T1000 (cell line): ENCODE measurements at places on chromosomes 6 and 20.
A peak's percentile ranks its signal among the peaks of the same experiment; 100 is the strongest.

GRCh38 chr6:39568896-39569295 is 156.3 kb downstream of the KIF6 start:
- peak; percentile 13 for DNase-seq

GRCh38 chr6:23316131-23316530 is 746.8 kb downstream of the HDGFL1 start:
- no peak for DNase-seq

- DNase-seq, result no peak
Observed at GRCh38 chr20:34916774-34917354, 38.7 kb downstream of the GSS start.

DNA sequence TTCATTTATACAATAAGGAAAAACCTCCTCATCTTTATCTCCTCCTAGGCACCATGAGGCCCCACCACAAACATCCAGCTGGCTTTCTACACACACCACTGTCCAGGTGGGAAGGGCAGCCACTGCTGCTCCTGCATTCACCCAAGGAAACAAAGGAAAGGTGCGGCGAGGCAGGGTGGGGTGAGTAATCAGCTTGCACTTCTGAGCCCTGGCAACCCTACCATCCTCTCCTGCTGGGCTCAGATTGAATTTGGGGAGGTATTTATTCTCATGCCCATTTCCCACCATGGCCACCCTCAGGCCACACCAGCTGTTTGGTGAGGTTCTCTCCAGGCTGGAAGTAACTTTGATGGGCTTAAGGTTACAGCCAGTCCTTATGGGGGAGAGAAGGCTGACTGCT is 31.2 kb upstream of the SPDEF start:
- DNase-seq, result no peak

- DNase-seq, result no peak
Observed at GRCh38 chr20:14922503-14923267, 585.3 kb upstream of the FLRT3 start.

DNA sequence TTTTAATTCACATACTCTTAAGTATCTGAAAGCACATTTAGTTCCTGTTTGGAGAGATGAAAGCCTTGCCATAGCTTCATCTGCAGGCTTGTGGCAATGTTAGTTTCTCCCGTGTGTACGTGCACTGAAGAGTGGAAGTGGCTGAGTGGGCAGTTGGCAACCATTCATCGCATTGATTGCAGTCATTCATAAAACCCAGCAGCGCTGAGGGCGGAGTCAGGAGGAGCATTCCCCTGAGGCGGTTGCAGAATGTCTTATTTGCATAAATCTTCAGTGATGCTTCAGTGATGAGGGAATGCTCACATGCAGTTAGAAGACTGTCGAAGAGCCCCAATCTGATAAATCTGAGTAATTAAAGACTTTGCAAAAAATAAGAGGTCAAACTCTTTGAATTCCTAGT is 79.1 kb downstream of the RIMS1 start:
- no peak for DNase-seq

DNA sequence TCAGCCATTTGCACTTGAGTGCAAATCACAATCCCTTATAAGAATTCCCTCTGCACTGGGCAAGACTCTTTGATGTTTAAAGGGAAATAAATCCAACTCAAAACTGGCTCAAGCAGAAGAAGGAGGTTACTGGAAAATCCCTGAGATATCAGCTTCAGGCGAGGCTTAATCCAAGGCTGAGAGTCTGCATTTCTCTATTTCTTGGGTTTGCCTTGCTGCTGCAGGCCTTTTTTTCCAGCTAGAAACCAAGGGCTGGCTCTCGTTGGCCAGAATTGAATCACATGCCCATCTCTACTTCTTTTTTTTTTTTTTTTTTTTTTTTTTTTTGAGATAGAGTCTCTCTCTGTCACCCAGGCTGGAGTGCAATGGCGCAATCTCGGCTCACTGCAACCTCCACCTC is 11.7 kb downstream of the HCK start:
- no peak for DNase-seq

DNA sequence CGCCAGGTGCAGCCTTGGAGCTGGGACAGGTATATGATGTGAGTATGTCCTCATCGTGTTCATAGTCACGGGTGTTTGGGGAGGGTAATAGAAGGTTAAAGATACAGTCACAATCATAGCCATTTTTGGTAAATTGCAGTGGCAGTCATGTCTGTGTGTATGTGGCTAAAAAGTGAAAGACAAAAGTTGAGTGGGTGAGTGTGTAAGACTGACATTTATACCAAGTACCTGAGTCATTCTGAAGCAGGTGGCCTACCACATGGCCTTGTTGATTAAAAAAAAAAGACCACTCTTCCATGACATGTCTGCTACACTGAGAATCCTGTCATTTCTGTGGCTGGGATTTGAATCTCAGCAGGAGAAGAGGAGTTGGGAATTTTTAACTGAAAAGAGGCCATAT is 181.9 kb downstream of the SCP2D1 start:
- DNase-seq, result no peak

- no peak for DNase-seq
Observed at GRCh38 chr6:136244061-136244616, 6.0 kb downstream of the MTFR2 start.

DNA sequence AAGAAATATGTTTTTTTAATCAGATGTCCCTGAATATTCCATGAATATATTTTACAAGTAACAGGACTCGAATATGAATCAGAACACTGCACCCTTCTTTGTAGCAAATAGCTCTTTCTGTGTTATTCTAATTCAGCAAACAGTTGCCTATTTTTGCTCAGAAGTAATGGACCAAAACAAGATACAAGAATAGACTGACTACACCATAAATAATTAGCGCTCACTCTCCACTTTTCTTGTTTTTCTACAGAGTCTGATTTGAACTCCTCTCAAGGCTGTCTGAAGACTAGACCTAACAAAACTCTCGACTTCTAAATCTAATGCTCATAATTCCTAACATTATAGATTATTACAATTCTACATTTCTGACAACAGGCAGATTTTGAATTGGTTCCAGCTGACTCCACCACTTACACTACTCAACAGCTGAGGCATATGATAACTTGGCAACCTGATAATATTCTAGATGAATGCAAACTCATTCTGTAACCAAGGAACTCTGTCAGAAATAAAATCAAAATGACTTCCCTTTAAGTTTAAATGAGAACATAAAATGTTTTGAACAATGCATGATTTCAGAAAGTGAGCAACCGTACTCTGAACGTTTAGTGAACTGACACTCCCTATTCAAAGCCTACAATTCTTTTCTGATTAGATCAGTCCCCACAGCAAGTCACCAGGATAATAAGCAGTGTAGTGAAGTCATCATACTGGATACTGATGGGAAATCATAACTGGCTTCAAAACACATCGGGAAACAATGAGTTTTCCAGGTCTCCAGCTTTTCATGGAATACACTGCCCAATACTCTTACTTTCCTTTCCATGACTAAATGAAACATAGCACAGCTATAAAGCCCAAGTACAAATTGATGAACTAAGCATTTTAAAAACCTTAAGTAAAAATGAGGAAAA is 114.2 kb upstream of the BEND6 start:
- DNase-seq, result no peak

GRCh38 chr6:40779409-40779808 is 192.2 kb upstream of the LRFN2 start:
- DNase-seq, result no peak

GRCh38 chr6:131250122-131250521 is 114.9 kb downstream of the AKAP7 start:
- no peak for DNase-seq

DNA sequence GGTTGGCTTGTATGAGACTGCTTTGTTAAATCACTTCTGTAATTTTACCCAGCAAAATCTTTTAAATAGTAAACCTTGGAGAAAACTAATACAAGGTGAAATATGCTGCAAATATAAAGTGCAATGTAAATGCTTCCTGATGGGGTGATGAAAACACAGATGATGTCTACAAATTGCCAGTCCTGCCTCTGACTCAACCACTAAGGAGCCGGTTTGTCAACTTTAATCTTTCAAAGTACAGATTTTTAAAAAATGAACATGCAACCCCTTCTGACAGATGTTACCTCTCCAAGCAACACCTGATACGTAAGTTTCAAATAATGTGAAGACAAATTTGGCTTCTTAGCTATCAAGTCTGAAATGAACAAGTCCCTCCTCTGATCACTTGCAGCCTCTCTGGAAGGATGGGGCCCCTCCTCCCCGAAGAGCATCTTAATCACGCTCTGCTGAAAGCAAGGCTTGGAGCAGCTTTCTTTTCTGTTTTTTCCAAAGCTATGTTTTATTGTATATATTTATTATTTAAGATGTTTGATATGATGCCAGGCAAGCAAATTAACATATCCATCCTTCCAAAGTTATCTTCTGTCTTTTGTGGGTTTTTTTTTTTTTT is 196.0 kb downstream of the MYLK4 start:
- no peak for DNase-seq

- no peak for DNase-seq
Observed at GRCh38 chr6:39818695-39819094, 26.5 kb downstream of the DAAM2 start.

GRCh38 chr6:36327226-36327918 is 9.3 kb downstream of the BNIP5 start:
- DNase-seq, result no peak

DNA sequence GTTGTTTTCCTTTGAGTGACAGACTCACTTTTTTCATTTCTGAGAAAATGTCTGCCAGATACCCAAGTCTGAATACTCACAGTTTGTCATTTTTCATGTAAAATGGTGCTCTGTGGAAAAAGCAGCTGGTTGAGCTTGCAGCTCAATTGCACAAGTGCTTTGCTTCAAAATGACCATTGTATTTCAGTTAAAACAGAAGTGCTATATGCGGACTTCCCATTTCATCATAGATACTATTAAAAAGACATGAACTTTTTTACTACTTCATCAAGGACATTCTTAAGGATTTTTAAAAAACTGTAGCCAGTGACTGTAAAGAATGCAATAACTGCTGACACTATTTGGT is 61.5 kb downstream of the KCNS1 start:
- DNase-seq, result no peak

DNA sequence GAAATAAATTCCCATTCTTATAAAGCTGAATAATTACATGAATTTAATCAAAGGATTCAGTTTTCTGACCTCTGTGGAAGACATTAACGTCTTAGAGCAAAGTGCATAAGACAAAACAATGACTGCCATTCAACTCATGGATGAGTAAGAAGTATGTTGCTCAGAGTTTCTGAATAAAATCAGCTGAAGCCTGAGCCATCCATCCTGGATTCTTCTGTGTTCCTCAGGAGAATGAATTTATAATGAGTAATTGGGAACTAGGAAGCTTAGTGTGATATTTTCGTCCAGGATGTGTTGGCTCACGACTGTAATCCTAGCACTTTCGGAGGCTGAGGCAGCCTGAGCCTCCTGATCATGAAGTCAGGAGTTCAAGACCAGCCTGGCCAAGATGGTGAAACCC is 62.8 kb downstream of the PERP start:
- DNase-seq, result no peak

DNA sequence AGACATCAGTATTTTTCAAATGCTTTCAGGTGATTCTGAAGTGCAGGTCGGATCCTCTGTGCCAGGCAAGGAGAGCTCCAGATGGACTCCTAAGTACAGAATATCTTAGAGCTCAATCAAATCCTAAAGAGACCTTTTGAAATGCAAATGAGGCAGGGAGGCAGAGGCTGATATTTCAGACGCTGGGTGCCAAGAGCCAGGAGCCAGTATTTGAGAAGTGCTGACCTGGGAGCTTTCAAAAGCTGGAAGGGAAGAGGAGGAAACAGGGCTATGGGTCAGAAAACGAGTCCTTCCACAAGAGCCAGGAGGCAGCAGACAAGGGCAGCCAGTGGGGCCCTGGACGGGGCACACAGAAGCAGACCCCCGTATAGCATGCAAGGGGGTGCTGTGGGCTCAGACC is 46.1 kb upstream of the DSN1 start:
- no peak for DNase-seq

GRCh38 chr6:53369876-53370515 is 21.2 kb upstream of the ELOVL5 start:
- no peak for DNase-seq

DNA sequence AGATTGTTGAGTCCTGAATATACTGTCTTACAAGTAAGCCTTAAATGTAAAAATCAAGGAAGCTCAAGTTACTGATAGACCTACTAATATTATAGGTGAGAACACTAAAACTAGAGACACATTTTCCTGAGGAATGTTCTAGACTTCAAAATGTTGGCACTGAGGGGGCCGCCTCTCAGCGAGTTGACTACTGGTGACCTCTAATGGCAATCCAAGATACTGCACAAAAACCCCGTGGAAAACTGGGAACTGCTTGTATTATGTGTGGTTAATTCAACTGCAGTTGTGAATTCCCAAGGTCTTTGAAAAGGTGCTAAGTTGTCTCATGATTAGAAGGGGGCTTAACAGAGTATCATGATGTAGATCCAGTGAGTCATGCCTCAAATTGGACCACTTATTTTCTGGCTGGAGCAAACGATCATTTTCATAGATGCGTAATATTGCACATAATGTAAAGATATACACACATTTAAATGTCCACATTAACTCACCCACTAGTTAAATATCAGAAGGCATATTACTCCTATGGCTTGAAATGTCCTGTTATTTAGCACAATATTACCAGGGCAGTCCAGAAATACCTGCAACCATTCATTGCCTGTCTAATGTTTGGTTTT is 336.2 kb downstream of the FOXA2 start:
- no peak for DNase-seq

DNA sequence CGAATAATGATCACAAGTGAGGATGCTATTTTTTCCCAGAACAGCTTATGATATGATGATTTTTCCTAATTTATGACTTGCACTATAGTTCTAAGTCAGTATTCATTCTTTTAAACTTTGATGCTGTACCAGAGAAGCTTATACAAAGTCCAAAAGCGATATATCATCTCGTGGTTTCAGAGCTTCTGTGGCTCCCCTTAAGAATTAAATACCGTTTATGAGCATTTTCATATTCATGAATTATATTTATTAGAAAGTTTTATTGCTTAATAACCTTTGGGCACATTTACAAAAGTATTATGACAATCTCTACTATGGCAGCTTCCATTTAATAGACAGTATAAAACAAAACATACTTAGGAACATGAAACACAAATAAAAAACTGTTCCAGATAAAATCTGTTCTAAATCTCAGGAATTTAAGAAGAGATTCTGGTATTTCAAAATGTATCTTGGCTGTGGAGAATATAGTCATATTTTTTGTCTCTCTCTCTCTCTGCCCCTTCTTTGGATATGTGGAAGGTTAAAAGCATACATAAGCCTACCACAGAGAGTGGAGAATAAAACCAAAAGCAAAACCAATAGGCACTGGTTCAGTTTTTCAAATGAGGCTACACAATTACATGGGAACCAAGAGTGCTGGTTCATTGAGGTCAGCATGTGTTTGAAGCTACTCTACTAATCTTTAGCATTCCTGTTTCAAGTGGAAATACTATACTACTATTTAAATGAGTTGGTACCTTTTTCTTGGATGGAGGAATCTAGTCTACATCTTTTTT is 884.5 kb upstream of the GJE1 start:
- DNase-seq, result no peak

GRCh38 chr6:7267071-7267465 is 45.9 kb downstream of the SSR1 start:
- DNase-seq, result no peak
